Activated CD4-positive, alpha-beta T cell treated with anti-CD3 and anti-CD28 coated beads, Interleukin-2, amount 50 U/mL, for 24 hours (primary cell): ENCODE measurements at places on chromosomes 5 and 9.
A peak's percentile ranks its signal among the peaks of the same experiment; 100 is the strongest.

- no peak for DNase-seq
Measured at GRCh38 chr5:72955143-72955767, 586 bp upstream of the FCHO2 start.

GRCh38 chr5:8068078-8068477 is 199.1 kb downstream of the MTRR start:
- DNase-seq = no peak

GRCh38 chr5:139638736-139639618 is 9.2 kb upstream of the CXXC5 start:
- DNase-seq = no peak

GRCh38 chr5:57349214-57349613 is 133.4 kb downstream of the ACTBL2 start:
- DNase-seq = no peak

- DNase-seq = no peak
Measured at GRCh38 chr9:135252980-135253304, 165.5 kb downstream of the OLFM1 start.

- DNase-seq = no peak
Measured at GRCh38 chr5:73770172-73771025, 144.4 kb downstream of the ARHGEF28 start.

GRCh38 chr5:35089334-35090314 is 41.9 kb upstream of the AGXT2 start:
- peak; percentile 14 for DNase-seq

DNA sequence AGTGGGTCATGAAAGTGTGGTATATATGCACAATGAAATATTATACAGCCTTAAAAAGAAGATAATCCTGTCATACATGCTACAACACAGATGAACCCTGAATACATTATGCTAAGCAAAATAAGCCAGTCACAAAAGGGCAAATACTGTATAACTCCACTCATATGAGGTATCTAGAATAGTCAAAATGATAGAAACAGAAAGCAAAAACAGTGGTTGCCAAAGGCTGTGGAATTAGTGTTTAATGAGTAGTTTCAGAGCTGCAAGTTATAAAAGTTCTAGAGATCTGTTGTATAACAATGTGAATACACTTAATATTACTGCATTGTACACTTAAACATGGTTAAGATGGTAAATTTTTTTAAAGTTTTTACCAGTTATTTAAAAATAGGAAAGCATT is 135.0 kb downstream of the OXCT1 start:
- DNase-seq = no peak

GRCh38 chr9:37512437-37512836 is 26.7 kb downstream of the POLR1E start:
- no peak for DNase-seq

DNA sequence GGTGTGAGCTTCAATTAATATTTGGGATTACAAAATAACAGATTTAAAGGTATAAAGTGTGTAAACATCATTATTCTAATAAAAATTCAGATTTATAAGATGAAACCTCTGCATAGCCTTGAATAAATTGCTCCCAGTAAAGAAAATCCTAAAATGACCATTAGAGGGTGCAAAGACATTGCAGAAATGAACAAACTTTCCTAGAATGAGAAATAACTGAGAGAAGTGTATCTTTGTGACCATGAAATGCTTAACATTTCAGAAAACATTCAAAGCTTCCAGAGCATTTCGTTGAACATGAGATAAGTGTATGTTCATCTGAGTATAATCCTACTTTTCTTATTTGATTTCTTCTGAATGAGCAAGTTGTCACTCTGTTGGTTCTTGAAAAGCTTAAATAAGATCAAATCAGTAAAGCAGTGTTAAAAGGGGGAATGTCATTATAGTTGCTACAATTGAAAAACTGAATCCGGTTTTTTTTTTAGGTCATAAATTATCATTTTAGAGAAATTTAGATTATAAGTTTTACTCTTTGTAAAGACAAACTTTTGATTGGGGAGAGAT is 24.7 kb upstream of the NUDT12 start:
- DNase-seq = no peak

DNA sequence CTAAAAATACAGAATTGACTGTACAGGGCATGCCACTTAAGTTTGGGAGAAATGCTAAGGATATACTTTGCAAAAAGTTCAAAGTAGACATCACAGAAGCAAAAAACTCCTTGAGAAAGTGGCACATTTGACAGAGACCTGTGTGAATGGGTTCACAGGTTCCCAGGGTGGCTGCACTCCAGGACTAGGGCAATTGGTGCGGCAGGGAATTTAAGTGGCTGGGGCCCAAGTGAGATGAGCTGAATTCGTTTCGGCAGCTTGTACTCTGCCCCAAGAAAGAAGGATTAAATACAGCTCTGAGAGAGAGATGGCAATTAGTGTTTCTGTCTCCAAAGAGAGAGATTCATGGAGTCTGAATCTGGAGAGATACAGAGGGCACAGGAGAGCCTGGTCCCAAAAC is 280.1 kb downstream of the FBXL17 start:
- DNase-seq = no peak

- no peak for DNase-seq
Measured at GRCh38 chr9:36056896-36057295, 20.2 kb downstream of the RECK start.

GRCh38 chr5:626850-627249 is 14.7 kb downstream of the CEP72 start:
- no peak for DNase-seq

DNA sequence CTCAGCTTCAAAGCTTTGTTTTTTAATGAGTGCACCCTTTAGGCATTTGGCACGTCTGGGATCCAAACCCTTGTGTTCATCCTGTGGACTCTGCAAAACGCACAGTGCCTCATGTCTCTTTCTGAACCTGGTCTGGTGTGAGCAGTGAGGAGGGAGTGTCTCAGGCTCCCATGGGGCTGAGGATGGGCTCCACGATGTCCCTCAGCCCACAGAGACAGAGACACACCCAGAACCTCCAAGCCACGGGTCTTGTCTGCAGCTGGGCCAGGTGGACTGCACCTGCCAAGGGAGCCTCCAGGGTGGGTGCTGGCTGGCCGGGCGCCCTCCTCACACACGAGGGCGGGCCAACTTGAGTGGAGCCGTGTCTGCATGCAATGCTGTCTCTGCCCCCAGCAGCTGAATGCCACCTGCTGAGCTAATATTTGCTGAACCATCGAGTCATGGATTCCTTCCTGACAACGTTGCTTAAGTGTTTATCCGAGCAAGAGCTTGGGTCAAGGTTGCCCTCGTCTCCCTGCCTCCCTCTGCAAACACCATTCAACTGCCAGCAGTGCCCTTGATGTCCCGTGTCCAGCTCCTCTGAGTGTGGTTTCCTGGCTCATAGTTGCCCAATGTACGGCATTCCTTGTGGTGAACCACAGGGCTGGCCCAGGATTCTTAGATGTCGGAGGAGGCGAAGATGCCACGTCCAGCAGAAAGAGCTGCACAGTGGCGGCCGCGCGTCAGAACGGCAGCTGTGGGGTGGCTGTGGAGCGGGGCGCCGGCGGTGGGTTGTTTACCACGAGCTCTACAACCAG is 31.4 kb upstream of the LPCAT1 start:
- DNase-seq = no peak
